Activated naive CD4-positive, alpha-beta T cell treated with anti-CD3 and anti-CD28 coated beads for 36 hours (primary cell): ENCODE measurements at places on chromosomes 5 and 9.
A peak's percentile ranks its signal among the peaks of the same experiment; 100 is the strongest.

- DNase-seq: no peak
Observed at GRCh38 chr5:168179192-168179593, 112.3 kb upstream of the WWC1 start.

DNA sequence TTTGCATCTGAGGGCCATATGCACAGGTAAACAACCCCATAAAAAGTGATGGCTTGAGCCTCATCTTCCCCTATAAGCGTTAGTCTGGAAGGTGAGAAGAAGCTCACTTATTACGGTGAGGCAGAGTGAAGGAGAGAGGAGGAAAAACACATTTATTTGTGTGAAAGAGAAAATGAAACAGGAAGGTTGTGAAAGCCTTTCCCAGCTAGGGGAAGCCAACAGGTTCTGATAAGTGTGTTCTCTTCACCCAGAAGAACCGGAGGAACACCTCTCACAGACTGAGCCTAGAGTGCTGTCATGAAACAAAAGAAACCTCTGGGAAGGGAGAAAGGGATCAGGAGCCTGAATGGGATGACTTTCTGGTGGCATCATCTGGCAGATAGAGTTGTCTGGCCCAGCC, 192.5 kb downstream of the PTTG1 start:
- no peak for DNase-seq

GRCh38 chr5:56745864-56746263, 69.5 kb upstream of the MAP3K1 start:
- no peak for DNase-seq

- peak; percentile 45 for DNase-seq
Observed at GRCh38 chr9:33289496-33289895, 820 bp upstream of the NFX1 start.

DNA sequence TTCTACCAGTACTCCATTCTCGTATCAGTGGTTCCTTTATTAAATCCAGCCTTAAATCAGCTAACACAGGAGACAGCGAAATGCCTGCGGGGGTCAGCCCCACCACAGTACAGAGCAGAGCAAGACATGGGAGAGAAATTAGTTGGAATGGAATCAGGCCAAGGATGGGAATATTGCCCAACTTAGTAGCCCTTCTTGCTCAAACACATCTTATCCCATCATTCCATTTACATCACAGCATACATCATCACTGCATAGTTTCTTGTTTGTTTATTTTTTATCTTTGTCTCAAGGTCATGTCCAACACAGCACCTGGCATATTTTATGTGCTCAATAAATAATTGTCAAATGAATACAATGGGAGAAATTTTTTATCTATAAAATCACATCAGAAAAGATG, 34.3 kb upstream of the DAB2 start:
- DNase-seq: no peak

DNA sequence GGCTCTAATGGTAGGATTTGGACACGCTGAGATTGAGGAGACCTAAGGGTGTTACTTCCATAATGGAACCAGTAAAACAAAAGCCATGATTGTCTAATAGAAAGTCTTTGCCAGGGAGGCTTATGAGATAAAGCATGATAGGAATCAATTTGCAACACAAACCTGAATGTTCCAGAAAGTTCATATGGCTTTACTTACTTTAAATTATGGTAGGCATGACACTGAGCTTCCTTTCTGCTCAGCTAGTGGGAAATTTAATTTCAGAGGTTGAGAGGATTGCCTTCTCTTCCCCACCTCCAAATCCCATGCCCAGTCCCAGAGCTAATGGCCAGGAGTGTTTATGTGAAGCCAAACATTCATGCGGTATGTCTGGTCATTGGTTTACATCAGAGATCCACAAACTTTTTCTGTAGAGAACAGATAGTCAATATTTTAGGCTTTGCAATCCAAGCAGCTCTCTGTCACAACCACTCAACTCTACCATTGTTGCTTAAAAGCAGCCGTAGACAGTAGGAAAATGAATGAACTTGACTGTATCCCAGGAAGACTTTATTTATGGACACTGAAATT, 114.5 kb downstream of the UGCG start:
- no peak for DNase-seq

- peak; percentile 43 for DNase-seq
Observed at GRCh38 chr5:177361418-177362291, 3.9 kb downstream of the RGS14 start.

DNA sequence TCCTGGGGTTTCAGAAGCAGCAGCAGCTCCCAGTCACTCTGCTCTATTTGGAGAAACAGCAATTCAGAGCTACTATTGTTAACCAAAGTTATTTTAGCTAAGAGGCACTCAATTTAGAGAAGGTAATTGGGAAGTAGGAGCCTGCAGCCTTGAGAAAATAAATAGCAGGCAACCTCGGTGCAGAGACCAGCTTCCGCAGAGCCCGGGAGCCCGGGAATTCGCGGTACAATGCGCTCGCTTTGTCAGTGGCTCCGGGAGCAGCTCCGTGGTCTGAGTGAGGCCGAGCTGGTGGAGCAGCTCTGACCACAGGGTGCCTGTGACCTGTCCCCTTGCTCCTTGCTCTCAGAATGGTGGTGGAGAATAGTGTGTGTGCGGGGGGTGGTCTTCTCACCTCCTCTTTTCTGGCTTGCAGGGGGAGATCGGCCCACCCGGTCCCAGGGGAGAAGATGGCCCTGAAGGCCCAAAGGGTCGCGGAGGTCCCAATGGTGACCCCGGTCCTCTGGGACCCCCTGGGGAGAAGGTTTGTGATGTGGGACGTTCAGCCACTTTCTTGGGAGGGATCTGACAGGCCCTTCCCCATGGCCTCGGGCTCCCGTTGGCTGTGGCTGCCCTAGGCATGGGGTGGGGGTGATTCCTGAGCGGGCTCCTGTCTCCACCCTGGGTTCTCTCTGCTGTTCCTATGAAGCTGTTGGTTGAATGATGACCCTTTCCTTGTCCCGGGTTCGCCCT, 95.9 kb upstream of the FCN2 start:
- no peak for DNase-seq

- DNase-seq: peak; percentile 77
Observed at GRCh38 chr9:21995006-21995665, 545 bp downstream of the CDKN2B-AS1 start.

DNA sequence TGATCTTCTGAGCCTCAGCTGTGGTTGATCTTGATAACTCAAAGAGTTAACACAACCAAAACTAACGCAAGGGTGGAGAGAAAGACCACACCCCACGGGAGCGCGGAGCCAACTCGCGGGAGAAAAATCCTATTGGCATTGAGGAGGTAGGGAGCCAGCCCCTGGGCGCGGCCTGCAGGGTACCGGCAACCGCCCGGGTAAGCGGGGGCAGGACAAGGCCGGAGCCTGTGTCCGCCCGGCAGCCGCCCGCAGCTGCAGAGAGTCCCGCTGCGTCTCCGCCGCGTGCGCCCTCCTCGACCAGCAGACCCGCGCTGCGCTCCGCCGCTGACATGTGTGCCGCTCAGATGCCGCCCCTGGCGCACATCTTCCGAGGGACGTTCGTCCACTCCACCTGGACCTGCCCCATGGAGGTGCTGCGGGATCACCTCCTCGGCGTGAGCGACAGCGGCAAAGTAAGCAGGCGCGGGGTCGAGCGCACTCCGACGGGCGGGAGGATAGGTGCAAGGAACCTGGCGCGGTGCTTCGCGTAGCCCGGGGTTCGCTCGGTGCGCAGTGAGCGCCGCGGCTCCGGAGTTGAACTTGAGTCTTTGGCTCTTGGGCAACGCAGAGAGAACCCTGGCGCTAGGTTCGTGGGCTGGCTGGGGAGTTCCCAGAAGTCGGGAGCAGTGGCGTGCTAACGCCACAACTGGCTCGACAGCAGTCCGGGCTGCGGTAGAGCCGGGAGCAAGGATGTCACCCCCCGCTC, at the start of gene GDA:
Gene GDA, plus strand, starts transcription at position 210 of the 745 bp plus-strand sequence. Its CDS starts 120 bp downstream, at position 330.
- peak; percentile 7 for DNase-seq

GRCh38 chr9:135246248-135247205, 159.1 kb downstream of the OLFM1 start:
- no peak for DNase-seq

DNA sequence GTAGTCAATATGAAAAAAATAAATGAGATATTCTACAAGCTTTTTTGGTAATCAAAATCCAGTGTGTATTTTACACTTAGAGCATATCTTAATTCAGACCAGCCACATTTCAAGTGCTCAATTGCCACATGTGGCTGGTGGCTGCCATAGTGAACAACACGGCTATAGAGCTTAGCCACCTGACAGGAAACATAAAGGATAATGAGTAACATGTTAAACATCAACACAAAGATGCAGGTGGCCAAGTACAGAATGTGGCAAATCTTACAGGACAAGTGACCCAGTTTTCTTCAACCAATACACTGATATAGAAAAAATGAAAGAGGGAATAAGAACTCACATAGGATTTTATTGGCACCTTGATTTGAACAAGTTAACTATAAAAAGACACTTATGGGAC, 61.4 kb downstream of the KIF24 start:
- DNase-seq: no peak

DNA sequence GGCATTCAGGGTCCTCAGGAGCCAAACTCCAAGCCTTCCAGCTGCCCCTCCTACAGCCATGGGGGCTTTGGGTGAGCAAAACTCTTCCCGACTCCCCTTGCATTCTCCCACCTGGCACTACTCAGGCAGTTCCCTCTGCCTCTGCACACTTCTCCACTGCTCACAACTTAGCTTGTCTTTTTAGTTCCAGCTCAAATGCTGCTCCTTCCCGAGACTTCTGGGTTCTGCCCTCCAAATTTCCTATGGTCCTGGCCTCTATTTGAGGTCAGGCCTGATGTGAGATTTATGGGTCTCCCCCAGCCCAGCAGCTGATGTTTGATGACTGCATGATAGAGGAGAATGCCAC, 5.7 kb upstream of the SLC25A48 start:
- no peak for DNase-seq

DNA sequence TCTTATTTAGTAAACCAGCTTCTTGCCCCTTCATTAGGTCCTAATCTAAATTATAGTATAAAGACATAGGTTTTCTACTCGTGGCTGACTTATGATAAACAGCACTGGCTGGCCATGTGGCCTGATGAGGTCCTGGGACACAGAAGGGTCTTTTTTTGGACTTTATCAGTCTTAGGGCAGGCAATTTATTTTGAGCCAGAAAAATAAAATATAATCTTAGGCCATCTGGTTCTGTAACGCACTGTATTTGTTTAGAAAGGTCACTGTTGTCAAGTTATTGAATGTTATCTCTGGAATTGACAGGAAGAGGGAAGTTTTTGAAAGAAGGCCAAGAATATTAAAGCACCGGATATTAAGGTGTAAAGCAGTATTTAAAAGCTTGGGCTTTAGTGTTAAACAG, 53.9 kb downstream of the RFX3 start:
- DNase-seq: no peak

DNA sequence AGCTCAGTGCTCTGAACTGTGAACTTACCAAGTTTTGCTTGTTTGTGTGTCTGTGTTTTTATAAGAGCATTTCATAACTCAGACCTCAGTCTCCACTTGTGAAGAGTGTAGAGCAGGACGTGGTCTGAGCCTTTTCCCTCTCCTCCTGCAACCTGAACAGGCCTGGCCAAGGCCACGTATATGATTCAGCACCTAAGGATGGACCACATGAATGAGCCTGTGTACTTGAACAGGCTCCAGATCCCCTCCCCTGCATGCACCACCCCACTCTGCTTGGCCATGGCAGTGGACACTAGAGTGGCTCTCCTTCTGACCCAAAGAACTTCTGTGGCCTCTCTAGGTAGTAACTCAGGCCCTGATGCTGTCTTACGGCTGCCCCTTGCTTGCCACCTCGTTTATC, 125.9 kb upstream of the FSTL4 start:
- no peak for DNase-seq

GRCh38 chr5:36377192-36377591, 75.5 kb upstream of the RANBP3L start:
- DNase-seq: no peak

DNA sequence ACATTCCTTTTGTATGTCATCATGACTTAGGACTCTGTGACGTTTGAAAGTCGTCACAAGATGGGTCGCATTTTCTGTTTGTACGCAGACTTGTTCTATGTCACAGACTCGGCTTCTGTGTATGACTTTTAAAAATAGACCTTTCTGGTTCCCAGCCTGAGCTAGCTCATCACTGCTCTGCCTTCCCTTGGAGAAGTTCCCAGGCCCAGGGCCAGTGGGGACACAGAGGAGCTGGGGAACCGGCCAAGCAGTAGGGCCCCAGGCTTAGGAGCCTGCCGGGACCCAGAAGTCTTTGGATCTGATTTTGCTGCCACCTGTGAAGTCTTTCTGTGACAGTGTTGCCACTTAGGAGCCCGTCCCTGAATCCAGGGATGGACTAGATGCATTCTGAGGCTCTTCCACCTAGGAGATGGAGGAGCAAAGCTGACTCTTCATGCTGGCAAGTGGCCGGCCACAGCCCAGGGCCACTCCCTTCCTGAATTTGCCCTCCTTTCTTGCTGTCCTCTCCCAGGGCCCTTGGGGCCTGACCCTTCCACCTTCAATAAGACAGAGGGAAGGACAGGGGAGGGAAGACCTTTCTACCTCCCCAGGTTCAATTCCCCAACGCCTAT, 18.1 kb upstream of the UBE2QL1 start:
- DNase-seq: no peak

DNA sequence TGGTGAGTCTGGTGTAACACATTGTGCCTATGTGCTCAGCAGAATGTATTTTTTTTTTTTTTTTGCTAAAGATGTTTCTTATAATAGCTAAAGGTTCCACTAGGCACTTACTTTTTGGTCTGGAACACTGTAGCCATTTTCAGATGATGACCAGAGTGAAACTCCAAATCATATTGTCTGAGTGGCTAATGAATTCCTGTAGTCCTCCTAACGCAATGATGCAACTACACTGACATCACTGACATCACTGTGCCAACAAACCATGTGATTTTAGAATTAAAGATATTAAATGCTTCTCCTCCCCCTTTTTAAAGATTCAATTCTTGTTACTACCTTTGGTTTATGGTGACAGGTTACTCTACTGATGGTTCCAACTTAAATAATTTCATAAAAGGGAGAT, 28.8 kb downstream of the JAKMIP2 start:
- no peak for DNase-seq

DNA sequence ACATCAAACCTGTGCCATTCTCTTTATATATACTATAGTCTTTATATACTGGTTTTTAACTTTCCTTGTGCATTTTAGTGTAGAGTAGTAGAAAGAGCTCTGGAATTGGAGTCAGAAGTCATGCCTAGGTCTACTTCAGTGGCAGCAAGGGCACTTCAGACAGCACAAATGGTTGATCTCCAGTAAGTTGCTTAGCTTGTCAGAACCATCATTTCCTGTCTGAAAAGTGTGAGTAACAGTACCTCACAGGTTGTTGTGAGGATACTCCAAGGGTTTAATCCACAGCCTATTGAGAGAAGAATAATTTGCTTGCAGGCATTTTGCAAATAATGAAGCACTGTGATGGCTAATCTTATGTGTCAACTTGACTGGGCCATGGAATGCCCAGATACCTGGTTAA, 95.8 kb upstream of the NR4A3 start:
- DNase-seq: no peak
